ENCODE measurements at places on chromosomes 7 and 10.
A peak's percentile ranks its signal among the peaks of the same experiment; 100 is the strongest.

DNA sequence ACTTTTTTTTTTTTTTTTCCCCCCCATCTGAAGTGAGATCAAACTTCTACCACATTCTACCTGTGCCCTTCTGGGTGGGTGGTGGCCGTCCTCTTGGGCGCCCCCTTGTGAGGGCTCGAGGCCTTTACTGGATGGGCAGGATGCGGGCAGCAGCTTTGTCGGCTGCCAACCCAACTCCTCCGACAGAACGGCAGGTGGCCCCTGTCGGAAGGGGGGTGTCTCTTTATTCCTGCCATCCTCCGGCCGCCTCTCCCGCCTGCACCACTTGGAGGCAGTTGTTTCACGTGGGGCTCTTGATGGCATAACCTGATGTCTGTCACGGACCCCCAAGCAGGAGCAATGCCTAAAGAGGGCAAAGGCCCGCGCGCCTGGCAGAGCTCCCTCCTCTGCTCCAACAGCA is 31.0 kb downstream of the AMZ1 start:
- DNase-seq: no peak

DNA sequence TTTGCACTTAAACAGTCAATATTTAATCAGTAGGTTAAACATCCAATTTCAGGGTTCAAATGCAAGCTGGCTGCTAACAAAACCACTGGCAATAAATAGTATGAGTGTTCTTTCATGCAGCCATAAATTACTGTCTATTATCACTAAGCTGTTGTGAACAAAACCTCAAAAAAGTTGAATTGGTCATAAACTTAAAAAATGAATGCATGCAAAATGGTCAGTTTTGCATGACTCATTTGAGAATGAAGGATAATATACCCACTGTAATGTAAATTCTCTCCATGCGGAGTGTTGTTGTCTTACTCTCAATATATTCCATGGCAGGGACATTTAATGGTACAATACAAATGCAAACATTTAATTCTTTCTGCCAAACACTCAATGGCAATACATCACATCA is 226.4 kb downstream of the MAGI2 start:
- DNase-seq: no peak

GRCh38 chr10:1390200-1390599 is 334.0 kb downstream of the WDR37 start:
- DNase-seq: no peak

- DNase-seq: no peak
Measured at GRCh38 chr10:117175901-117176534, 21.3 kb upstream of the KCNK18 start.

DNA sequence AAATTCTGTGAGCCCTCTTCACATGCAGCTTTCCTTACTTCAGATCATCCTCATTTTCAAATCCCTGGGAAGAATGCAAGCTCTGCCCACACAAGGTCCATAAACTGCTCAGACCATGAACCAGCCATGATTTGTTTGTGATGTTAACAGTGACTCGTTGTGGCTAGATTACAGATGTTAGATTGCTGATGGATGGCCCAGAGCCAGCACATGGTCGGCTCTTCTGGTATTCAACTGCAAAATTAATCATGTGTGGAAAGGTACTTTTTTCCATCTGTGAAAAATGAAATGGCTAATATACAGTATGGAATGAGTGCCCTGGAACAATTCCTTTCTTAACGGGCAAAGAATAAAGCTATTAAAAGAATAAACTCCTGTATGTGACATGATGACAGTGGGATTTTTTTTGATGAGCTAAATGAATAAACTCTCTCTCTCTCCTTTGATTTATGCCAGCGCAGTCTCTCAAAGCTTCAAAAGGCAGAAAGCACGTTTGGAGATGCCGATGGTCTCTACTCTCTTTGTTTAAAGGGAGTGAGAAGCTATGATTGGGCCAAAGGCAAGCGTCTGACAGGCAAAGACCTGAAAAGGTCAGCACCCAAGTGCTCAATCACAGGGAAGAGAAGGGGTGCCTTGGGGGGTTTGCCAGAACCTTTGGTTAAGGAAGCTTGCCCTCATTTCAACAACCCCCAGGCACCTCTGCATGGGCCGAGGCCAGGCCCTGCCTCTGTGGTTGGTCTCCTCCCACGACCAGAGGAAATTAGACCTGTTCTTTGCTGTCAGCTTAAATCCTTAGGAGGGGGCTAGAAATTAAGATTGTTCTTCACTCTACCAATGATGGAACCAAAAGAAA is 444.0 kb upstream of the NFE2L3 start:
- no peak for DNase-seq

DNA sequence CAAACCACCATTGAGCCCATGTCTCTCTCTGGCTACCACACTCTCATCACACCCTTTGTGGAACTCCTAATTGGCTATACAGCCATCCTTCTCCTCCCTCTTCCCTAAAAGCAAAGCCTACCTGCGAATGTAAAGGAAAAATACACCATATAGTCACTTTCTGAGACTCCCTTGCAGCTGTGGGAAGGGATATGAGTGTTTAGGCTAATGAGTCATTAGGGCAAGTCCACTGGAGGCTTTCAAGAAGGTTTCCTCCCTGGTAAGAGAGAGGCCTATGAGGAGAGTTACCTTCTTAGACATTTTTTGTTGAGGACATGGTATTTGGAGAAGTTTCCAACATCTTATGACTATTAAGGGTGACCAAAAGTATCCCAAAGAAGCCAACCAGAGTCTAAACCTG is 4.1 kb upstream of the TMEM243 start:
- no peak for DNase-seq

DNA sequence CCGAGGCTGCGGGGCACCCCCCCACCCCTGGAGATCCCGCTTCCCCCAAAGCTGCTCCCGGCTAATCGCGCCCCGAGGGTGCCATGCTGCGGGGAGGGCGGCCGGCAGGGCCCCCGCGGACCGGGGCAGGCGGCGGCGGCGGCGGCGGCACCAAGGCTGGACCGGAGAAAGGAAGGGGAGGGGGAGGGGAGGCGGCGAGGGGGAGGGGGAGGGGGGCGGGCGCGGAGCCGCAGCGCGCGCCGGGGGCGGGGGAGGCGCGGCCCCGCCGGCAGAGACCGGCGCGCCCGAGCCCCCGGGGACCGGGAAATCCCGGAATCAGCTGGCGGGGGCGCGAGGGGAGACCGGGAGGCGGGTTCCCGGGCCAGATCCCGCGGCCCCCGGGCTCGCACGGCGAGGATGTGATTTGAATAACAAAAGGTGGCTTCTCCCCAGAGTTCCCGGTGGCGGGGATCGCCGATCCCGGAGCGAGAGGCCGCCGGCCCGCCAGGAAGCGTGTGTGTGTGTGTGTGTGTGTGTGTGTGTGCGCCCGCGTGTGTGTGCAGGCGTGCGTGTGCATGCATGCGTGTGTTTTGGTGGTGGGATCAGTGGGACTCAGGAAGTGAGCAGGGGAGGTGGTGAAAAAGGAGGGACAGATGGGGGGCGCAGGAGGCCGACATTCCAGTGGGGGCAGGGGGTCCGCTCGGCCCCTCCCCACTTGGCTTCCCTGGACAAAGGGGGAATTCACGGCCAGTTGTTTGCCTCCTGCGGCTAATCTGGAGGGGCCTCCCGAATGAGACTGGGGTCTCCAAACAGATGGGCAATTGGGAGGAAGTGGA is 99.5 kb downstream of the HIP1 start:
- DNase-seq: peak; percentile 50

- DNase-seq: no peak
Measured at GRCh38 chr7:157339777-157340677, 3.2 kb downstream of the DNAJB6 start.

DNA sequence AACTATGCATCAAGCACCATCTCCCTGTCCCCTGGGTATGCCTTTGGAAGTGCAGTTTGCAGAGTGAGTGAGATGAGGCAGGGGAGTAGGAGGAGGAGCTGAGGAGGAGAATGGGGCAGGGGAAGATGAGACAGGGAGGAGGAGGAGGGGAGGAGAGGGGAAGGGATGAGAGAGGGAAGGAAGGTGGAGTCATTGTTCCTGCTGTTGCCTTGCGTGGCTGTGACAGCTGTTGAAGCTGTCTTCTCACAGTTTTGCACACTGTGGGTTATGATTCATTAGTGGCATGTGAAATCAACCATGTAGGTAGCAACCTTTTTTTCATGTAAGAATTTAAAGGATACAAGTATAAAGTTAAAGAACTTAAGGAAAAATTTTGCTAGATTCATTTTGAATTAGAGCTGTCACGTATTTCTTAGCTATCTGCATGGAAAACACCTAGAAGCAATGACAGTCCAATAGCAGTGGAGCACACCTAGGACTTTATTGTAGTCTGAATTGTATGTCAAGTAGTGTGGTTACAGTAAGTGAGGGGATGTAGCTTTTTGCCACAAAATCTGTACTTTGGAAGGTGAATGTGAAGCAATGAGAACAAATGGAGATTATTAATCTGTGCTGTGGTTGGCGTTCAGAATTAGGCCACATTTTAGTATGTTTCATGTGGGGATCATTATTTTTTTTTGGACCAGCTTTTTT is 21.7 kb downstream of the CCM2 start:
- peak; percentile 24 for DNase-seq

DNA sequence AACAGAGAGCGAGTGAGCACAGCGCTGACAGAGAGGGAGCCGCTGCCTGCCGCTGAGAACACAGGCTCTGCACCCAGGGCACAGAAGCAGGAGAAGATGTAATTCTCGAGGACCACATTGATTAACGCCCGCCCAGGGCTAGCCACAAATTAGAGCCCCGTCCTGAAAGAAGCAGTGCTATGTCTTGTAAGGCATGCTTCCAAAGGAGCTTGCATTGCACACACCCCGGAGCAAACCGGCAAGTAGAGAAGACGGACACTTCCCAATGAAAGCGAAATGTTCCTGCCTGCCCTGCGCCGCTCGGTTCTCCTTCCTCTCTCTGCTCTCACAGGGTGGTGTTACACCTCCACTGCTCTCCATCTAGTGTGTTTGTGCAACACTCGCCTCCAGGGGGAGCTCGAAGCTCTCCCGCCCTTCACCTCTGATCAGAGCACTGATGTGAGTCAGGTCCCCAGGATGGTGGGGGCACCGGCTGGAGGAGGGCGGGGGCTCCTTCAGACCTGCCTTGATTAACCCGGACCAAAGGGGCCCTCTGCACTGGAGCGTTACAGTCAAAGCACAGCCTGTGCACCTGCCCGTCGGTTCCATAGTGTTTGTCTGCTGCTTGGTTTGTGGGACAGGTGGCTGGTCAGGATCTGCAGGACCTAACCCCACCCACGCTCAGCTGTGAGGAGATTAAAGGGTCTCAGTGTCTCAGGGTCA is 316.5 kb downstream of the ADARB2 start:
- peak; percentile 76 for DNase-seq

DNA sequence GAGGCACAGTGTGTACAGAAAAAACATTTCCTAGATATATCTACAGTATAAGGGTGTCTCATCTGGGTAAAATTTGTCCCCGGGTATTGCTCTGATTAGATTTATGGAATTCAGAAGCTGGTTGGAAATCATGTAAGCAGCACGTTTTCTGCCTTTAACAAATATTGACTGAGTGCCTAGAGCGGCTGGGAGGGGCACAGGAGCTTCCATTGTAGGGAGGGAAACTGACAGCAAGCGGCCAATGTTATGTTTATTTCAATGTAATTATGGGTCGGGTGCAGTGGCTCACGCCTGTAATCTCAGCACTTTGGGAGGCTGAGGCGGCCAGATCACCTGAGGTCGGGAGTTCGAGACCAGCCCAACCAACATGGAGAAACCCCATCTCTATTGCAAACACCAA is 4.4 kb upstream of the RFC2 start:
- DNase-seq: no peak

GRCh38 chr7:12239806-12240205 is 28.7 kb downstream of the TMEM106B start:
- DNase-seq: no peak

- no peak for DNase-seq
Measured at GRCh38 chr7:152851326-152851725, 91.8 kb downstream of the ACTR3B start.

- DNase-seq: no peak
Measured at GRCh38 chr7:130662426-130662825, 6.1 kb downstream of the COPG2 start.

DNA sequence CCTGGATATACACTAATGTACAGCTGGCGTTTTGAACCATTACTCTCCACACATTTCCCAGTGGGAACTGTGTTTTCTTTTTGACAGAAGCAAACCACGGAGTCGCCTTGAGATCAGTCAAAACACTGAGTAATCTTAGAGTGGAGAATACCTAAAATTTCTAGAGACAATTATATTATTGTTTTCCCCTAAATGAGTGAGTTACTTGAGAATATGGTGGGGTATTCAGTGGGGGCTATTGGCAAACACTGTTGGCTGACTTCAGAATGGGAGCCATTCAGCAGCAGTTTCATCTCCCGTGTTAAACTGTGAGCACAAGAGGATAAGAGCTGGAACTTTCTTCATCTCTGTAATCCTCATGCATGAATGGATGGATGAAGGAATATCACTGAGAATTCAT is 6.2 kb downstream of the IL2RA start:
- DNase-seq: no peak

DNA sequence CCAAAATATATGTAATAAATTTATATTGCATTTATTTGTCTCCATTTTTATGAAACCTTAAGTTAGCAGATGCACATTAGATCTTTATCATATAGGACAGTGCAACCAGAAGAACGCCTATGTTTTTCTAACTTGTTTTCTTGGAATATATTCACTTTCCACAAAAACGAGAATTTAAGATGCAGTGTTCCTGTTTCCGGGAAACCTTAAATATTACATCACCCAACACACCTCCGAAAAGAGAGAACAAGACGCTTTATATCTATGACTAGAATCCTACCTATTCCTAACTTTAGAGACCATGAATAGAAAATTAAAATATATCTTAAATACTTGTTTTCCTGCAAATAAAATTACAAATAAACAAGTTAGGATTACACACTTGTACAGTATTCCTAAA is 1.9 kb downstream of the EZH2 start:
- no peak for DNase-seq

GRCh38 chr7:32378988-32379387 is 111.2 kb downstream of the LSM5 start:
- DNase-seq: no peak

- no peak for DNase-seq
Measured at GRCh38 chr10:85284778-85285770, 956.7 kb downstream of the CCSER2 start.

DNA sequence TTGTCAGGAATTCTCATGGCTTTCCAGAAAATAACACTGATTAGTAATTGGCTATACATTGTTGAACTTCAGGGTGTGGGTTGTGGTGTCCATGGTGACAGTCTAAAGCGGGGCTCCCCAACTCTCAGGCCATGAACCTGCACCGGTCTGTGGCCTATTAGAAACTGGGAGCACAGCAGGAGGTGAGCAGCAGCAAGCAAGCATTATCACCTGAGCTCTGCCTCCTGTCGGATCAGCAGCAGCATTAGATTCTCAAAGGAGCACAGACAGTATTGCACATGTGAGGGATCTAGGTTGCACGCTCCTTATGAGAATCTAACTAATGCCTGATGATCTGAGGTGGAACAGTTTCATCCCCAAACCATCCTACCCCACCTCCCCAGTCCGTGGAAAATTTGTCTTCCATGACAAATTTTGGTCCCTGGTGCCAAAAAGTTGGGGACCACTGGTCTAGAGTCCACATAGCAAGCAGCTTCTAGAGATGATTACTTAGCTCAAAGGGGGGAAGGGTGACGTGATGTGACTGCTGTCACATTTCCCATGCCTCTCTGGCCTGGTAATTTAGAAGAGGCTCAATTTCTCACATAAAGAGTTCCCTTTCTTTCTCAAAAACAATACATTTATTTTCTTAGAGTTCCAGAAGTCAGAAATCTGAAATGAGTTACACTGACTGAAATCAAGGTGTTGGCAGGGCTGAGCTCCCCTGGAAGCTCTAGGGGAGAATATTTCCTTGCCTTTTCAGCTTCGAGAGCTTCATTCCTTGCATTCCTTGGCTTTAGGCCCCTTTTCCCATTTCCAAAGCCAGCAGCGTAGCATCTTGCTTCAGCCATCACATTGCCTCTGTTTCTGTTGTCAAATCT is 17.6 kb upstream of the FAM221A start:
- DNase-seq: no peak

All from GM06990 (cell line).